ENCODE measurements at places on chromosomes 7 and 10.

DNA sequence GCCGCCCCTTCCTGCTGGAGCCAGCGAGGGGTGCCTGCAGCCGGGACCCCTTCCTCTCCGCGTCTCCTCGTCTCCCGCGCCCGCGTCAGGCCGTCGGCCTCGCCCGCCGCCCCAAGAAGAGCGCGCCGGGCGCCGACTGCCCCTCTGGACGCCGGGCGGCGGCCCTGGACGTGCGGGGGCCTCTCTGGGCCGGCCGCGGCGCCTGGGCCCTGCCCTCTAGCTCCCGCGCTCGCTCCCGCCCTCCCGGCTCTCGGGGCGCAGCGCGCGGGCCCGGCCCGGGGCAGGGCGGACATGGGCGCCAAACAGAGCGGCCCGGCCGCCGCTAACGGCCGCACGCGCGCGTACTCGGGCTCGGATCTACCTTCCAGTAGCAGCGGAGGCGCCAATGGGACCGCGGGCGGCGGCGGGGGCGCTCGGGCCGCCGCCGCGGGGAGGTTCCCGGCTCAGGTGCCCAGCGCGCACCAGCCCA lies 704 bp downstream of the ZNRF2 start:
- no peaks in the 10 kb centered on the region for H3K27me3 ChIP-seq
- peak overlapping the region; percentile 85 for H3K4me3 ChIP-seq
- no peaks in the 10 kb centered on the region for H3K36me3 ChIP-seq
- no peak for DNase-seq
- peak overlapping the region; percentile 98 for H3K27ac ChIP-seq

GRCh38 chr7:6436385-6436685 lies 11.4 kb downstream of the DAGLB start:
- H3K27me3 ChIP-seq: no peaks in the 10 kb centered on the region
- peaks cover 9% of the 10 kb centered on the region for H3K36me3 ChIP-seq

DNA sequence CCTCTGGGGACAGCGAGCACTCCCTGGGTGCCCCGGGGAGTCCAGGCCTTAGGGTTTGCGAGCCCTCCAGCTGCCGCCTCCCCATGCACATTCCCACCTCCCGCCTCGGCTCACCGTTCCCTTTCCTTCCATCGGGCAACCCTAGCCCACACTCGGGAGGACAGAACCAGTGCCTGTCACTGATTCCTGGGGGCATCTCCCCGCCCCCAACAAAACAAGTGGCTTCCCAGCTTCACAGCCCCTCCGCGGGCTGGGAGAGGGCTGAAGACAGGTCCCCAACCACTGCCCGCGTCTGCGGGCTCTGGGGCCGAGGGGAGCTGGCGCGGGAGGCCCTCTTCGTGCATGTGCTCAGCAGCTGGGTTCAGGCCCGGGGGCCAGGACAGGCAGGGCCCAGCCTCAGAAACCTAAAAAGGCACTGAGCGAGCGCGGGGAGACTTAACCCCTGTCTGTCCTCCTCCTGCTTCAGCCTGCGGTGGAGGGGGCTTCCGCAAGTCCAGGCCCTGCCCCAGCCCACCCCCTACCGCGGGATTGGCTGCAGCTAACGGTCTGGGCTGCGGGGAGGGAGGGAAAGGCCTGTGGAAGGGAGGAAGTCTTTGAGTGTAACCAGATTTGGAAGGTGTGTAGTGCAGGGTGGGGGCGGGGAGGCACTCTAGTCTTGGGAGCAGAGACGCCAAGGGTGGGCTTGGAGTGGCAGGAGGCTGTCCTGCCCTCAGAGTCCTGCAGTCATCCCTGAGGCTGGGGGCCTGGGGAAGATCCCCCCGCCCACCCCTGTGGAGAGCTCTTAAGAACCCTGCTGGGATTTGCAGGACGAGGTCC lies 1.2 kb downstream of the FLNC start:
- H3K4me1 ChIP-seq: peaks cover 79% of the 10 kb centered on the region
- peak overlapping the region; percentile 77 for H3K4me3 ChIP-seq
- peaks cover 18% of the 10 kb centered on the region for H3K36me3 ChIP-seq
- H3K27me3 ChIP-seq: no peaks in the 10 kb centered on the region
- H3K27ac ChIP-seq: peak overlapping the region; percentile 93

GRCh38 chr10:128302808-128303207 lies 176.6 kb upstream of the MKI67 start:
- H3K27ac ChIP-seq: no peak overlapping the region
- no peak overlapping the region for H3K4me3 ChIP-seq
- H3K27me3 ChIP-seq: no peaks in the 10 kb centered on the region
- no peak for DNase-seq
- H3K36me3 ChIP-seq: no peaks in the 10 kb centered on the region

GRCh38 chr10:44206127-44206818 lies 178.6 kb downstream of the CXCL12 start:
- H3K4me3 ChIP-seq: no peak overlapping the region
- H3K27ac ChIP-seq: no peak overlapping the region
- peaks cover 7% of the 10 kb centered on the region for H3K4me1 ChIP-seq
- H3K36me3 ChIP-seq: no peaks in the 10 kb centered on the region
- no peak for DNase-seq

DNA sequence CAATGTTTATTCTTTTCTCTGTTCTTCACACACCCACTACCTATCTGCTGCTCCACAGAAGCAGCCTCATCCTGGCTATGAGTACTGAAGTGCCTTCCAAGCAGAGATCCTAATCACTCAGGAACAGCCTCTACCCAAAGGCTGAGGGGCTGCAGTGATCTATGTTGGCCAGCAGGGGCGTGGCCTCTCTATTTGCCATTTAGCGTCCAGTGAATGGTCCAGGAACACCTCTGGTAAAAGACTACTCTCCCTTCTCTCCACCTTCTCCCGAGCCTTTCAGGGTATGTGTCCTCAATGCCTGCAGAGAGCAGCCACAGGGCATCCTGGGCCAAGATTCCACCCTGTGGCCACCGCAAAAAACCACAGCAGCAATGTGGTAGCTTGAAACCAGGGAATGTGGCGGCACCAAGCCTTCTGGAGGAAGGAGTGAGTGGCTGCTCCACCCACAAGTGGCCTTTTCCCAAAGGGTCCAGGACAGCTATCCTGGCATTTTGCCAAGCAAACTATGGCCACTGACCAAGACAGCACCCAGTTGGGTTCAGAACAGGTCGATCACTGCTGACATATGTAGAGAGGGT lies 70.9 kb downstream of the SYPL1 start:
- DNase-seq: no peak
- H3K27ac ChIP-seq: no peak overlapping the region
- no peaks in the 10 kb centered on the region for H3K4me1 ChIP-seq
- no peak overlapping the region for H3K4me3 ChIP-seq
- no peaks in the 10 kb centered on the region for H3K36me3 ChIP-seq
- no peaks in the 10 kb centered on the region for H3K27me3 ChIP-seq

Measured in right atrium auricular region (tissue), 2 donors.